NCI-H2171 (cell line): ENCODE measurements at places on chromosomes 6 and 20.

DNA sequence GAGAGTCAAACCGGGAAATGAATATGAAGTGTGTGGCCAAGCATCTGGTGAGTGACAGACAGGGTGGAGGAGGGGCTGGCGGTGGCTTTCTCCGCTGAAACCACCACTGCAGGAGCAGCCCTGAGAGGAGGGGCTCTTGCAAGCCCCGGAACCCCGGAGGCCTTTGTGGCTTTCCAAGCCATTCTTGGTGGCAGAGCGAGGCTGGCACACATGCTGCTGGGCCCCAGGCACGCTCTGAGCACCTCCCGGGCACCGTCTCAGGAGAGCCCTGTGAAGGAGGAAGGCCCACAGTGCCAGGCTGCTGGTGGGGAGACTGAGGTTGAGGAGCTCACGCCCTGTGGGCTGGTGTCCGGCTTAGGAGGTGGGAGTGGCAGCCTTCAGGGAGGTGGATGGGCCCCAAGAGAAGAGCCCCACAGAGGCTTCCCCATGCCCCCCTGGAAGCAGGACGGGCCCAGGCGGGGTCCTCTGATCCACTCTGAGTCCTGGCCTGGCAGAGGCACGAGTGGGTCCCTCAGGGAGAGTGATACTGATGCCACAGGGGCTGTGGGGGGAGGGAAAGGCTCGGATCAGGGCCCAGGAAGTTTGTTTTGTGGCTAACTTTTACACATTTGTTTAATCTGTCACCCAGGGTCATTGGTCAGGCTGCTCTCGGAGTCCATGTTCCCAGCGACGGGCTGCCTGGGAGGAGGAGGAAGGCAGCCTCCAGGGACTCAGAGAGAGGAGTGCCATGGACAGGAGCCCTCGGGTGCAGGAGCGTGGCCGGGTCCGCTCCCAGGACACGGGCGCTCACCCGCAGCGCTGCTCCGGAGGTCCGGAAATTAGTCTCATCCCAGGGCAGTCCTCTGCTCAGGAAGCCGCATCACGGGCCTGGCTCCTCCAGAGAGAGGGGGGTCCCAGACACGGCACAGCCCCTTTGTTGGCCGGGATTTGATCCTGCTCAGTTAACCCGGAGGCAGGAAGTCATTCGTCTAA, 170.7 kb downstream of the ERMARD start:
- no peak for DNase-seq

DNA sequence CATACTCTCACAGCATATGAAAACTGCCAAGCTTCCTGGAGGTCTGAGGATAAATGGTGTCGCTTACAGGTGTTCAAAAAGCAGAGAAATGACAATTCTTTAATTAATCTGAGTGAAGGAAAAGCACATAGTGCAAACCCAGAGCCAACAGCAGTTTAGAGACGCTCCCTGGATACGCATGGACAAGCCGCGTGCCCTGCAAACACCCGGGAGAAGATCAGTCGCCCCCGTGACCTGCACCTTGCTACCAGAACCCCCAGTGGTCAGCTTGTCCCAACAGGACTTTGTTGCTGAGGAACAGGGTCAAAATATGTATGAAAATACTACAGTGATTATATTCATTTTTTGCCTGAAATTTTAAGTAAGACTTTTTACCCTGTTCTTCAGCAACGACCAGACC, 93.9 kb downstream of the PSMG4 start:
- no peak for DNase-seq

GRCh38 chr6:41935685-41936072, 5.9 kb downstream of the CCND3 start:
- DNase-seq, result no peak

DNA sequence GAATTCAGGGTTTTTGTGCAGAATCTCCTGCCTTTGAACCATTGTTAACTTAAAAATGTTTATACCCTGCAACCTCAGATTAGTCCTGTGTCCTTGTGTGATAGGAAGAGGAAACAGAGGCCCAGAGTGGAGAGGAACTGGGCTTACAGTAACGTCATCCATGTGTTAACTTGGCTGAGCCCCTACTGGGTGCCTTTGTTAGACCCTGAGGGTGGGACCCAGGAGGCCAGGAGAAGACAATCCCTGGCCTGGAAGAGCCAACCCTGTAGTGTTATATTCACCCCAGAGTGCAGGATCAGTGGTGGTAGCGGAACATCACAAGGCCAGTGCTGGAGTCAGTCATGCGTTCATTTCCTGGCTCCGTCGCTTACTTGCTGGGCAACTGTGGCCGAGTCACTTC, 10.6 kb downstream of the MYLK2 start:
- no peak for DNase-seq

GRCh38 chr6:87105823-87106222, 10.9 kb upstream of the CGA start:
- DNase-seq, result no peak

GRCh38 chr20:44133424-44133823, 53.6 kb downstream of the JPH2 start:
- no peak for DNase-seq

- no peak for DNase-seq
These were observed 21.4 kb downstream of the CNR1 start for GRCh38 chr6:88144637-88145297.

- no peak for DNase-seq
These were observed 62.2 kb downstream of the INSM1 start for GRCh38 chr20:20430066-20430465.

GRCh38 chr6:166365221-166365620, 17.5 kb downstream of the MPC1 start:
- no peak for DNase-seq

DNA sequence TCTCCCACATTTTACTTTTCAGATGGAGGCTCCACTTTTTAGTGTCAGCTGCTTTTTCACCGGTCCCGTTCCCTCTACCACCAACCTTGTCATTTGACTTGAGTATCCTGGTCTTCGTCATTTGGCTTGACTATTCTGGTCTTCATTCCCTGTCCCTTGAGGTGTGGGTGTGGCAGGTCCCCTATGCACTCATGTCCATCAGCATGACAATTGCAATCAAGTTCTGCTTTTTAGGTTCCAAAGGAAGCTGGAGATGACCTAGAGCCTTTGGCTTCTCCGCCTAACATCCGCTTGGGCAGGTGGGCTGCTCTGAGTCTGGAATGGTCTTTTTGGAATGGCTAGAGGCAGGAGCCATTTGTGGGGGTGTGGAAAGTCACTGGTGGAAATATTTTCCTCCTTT, 99.8 kb upstream of the MLN start:
- no peak for DNase-seq

- DNase-seq, result no peak
These were observed 3.7 kb downstream of the FOXF2 start for GRCh38 chr6:1392813-1393640.

DNA sequence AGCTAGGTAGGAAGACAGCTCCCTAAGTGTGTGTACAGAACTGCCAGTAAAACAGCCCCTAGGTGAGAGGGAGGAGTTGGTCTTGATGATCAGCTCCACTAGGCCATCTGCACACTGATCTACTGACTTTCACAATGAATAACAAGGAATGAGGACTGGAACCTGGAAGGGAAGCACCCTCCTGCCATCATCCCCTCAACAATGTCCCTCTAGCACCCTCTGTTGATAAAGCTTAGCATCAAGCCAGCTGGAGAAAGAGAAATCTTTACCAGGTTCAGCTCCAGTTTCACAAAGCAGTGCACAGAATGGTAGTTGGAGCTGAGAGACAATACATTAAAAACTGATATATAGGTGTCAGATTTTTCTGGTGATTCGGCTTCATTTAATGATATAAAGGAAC, 57.2 kb upstream of the IRAK1BP1 start:
- DNase-seq, result peak; percentile 9

GRCh38 chr6:159196430-159196975, 27.3 kb downstream of the FNDC1 start:
- no peak for DNase-seq

- no peak for DNase-seq
These were observed 165.6 kb downstream of the FOXA2 start for GRCh38 chr20:22418738-22419137.

GRCh38 chr6:42138630-42139619, 3.5 kb downstream of the C6orf132 start:
- no peak for DNase-seq

GRCh38 chr6:88975369-88975768, 12.0 kb upstream of the RNGTT start:
- no peak for DNase-seq

DNA sequence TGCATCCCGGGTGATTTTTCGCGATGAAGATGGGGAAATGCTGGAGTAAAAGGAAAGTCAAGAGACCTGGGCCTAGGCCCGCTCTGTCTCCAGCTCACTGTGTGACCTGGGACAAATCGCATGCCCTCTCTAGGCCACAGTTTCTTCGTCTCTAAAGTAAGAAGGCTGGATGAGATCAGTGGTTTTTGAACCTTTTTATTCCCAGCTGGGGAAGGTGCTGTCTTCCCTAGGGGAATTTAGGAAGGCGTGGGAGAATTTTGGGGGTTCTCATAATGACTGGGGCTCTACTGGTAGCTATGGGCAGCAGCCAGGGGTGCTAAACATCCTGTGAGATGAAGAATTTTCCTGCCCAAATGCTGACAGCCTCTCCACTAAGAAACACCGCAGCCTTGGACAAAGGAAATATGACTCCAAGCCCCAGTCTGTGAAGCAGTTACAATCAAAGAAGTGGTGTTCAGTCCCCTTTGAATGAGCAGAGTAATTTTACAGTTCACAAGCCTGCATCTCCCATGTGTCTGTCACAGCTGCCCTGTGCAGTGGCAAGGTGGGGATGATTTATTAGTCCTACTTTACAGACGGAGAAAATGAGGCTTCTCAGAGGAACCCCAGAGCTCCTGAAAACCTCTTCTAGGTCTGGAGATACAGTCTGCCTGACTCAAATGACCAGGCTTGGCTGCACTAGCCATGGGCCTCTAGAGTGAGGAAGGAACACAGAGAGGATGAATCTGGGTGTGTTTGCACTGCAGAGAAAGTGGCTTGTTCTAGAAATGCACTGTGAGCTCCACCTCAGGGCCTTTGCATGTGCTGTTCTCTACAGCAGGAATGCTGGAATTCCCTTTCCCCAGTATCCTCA, 57.2 kb downstream of the RAB44 start:
- no peak for DNase-seq

- no peak for DNase-seq
These were observed 260.4 kb downstream of the PTPRK start for GRCh38 chr6:128259730-128260685.

DNA sequence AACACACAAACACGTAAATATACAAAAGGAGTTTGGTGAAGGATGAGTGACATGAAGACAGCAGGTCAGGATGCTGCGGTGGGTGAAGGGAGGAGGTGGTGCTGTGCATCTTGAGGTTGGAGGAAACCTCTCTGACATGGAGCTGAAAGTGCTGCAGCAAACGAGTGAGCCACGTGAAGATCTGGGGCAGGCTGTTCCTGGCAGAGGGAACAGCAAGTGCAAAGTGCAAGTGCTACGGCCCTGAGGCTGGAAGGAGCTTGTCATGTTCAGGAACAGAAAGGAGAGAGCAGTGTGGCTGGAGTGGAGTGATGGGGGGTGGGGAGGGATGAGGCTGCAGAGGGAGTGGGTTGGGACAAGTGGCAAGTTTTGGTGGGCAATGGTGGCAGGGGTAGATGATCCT, 24.8 kb upstream of the ANGPT4 start:
- no peak for DNase-seq

- no peak for DNase-seq
These were observed 60.0 kb downstream of the TTI1 start for GRCh38 chr20:37973059-37973910.

GRCh38 chr6:43639984-43640800, 4.6 kb downstream of the MAD2L1BP start:
- no peak for DNase-seq

DNA sequence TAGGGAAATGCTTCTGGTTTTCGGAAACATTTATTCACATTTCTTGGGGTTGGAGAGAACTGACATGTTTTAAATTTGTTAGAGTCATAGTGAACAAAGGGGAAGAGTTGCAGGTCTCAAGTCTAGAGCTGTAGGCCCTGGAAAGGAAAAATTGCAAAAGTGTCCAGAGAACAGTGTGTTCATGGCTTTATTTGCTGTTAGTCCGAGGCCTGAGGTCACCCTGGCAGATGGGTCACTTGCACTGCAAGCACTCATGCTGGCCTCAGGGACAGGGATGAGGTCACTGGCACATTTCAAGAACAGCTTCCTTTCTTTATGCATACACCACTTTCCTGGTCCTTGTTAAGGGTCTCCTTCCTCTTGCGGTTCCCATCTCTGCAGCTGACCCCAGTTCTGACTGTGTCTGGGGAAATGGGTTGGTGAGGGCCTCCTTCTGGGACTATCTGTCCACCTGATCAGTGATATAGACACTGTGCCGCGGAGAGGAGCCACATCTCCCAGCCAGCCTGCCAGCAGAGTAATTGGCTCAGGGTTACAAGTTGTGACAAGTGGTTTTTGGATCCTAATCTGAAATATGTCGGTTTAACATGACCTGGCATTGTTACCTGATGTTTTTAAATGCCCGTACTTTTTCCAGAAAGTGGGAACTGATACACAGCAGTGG, 194.0 kb downstream of the EYA4 start:
- DNase-seq, result no peak

GRCh38 chr6:15465212-15465611, 197.6 kb downstream of the DTNBP1 start:
- DNase-seq, result no peak

- DNase-seq, result no peak
These were observed 214.3 kb downstream of the OGFRL1 start for GRCh38 chr6:71502956-71503355.

DNA sequence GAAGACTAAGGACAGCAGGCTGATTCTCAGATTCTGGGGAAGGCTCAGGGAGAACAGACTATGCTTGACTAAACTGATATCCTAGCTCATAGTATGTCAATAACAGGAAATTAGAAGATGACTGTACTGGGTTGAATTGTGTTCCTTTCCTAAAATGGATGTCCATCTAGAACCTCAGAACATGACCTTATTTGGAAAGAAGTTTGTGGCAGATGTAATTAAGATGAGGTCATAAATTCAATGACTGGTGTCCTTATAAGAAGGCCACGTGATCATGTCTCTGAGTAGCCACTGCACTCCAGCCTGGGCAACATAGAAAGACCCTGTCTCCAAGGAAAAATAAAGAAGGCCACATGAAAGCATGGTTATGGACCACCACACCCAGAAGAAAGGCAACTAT, 113.9 kb upstream of the STMND1 start:
- DNase-seq, result no peak

- DNase-seq, result no peak
These were observed 216.2 kb upstream of the PRSS16 start for GRCh38 chr6:27031302-27031701.

- DNase-seq, result peak; percentile 47
These were observed 621 bp downstream of the GPR63 start for GRCh38 chr6:96836631-96837080.
